ENCODE measurements at places on chromosomes 12 and 14. TPM values are rescaled to one million over a fixed set of nuclear protein-coding genes. Genes with fewer than 3 reads are reported as not detected.

GRCh38 chr14:50357753-50358395 lies 38.8 kb downstream of the CDKL1 start:
- no peaks in the 10 kb centered on the region for H3K4me1 ChIP-seq
- no peak for DNase-seq
- no peaks in the 10 kb centered on the region for H3K36me3 ChIP-seq
- H3K4me3 ChIP-seq, result no peak overlapping the region

DNA sequence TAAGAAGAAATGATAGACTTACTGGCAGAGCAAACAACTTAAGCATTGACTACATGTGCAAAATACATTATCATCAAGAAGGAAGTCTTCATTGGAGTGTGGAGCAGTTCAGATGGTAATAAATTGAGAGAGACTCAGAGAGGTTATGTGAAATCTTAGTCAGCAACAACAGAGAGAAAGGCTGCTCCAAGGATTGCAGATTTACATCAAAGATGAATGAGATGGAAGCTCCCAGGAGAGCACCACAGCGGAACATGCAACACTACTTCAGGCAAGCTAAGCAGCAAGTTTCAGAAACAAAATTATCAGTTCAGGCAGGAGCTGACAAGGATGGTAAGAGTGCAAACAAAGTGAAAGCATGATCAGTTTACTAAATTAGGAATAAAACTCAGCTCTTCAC lies 882.3 kb downstream of the LRFN5 start:
- no peaks in the 10 kb centered on the region for H3K36me3 ChIP-seq
- no peak overlapping the region for H3K27ac ChIP-seq
- H3K4me3 ChIP-seq, result no peak overlapping the region
- no peak for DNase-seq
- H3K4me1 ChIP-seq, result no peaks in the 10 kb centered on the region

DNA sequence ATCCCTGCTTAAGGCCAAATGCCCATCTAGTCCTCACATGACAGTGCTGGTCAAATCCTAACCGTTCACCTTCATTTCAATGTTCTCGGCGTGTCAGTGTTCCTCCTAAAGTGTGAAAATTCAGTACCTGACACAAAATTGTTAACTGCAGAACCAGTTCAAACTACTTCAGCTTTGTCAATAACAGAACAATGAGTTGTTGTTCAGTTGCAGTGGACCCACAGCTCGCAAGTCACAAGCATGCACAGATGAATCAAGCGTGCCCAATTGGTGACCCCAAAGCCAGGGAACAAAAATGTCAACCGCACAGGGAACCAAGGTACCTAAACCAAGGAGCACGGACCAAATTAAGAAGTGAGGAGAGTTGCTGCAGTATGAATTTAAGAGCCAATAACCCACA lies 23.2 kb downstream of the NRDE2 start:
- DNase-seq, result no peak
- no peak overlapping the region for H3K4me3 ChIP-seq
- no peaks in the 10 kb centered on the region for H3K4me1 ChIP-seq
- no peaks in the 10 kb centered on the region for H3K36me3 ChIP-seq
- H3K27me3 ChIP-seq, result no peaks in the 10 kb centered on the region

ZDHHC22 gene
- total RNA-seq, result 0.07 TPM

DNA sequence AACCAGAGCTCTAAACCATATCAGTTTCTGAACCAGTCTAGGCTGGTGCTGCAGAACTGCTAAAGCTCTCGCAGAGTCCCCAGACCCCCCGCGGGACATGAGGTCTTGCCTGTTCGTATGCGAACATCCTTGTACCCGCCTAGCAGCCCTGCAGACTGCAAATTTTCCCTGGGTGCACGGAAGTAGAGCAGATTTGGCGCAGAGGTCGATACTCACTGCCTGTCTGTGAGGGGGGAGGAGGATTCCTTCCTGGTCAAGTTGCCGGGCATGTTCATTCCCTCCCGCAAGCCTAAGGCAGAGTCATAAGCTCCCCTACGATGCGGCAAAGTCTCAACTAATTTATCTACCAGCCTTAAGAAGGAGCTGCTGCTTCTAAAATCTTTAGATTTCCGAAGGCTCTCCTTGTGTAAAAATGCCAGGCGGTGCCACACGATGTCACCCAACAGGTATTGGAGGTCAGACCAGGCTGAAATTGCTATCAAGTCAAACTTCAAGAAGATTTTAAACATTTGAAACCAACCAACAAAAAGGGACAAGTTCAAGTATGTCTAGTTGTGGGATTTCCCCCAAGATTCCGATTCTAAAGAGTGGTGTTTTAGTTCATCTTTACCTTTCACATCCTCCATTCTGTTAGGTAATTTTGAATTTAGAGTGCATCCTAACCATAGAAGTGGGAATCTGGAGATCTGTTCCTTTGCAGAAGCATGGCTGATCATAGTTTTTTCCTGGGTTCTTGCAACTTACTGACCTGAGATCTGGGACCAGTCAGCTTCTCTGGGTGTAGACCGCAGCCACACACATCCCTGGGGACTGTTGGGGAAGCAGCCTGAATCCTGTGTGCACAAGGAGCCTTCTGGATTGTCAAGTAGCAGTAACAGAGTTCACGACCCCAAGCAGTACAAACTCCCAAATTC lies 1.6 kb upstream of the PAX9 start:
- no peaks in the 10 kb centered on the region for H3K36me3 ChIP-seq
- peaks cover 95% of the 10 kb centered on the region for H3K27me3 ChIP-seq

CPM gene
- 40.3 TPM for total RNA-seq

DNA sequence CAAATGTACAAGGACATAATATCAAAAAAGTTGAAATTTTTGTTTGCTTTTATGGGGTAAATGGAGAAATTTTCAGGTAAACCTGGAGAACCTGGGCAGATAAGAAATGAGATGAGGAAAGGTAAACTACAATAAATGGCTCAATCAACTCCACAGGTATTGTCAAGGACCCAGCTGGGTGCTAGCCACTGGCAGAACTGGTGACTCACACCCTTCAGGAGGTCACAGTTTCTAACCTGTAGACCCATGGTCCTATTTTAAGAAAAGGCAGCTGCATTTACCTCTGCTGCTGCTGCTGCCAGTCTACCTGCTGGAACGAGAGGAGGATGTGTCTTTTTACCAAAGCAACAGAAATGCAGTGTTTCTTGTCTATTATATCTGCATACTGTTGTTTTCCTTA lies 226.6 kb downstream of the ALG10B start:
- H3K36me3 ChIP-seq, result no peaks in the 10 kb centered on the region
- H3K27me3 ChIP-seq, result no peaks in the 10 kb centered on the region
- no peak for DNase-seq
- no peak overlapping the region for H3K27ac ChIP-seq
- no peak overlapping the region for H3K4me3 ChIP-seq

DNA sequence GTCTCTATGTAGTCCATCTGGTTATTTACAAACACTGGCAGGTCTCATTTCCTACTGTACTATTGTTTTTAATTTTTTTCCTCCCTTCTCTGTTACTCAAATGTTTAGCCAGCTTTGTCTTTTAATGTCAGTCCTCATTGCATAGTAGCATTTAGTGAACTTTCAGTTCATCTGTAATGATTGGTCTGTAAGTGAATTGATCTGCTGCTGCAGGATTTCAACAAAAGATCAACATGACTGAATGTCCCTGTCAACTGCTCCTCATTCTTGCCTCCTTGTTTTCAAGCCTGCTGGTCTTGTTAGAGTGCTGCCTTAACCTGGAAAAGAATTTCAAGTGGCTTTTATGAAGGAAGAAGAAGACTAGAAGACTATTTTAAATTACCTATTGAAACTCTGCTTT lies 19.3 kb upstream of the AVPR1A start:
- no peaks in the 10 kb centered on the region for H3K4me1 ChIP-seq
- no peak for DNase-seq
- no peaks in the 10 kb centered on the region for H3K27me3 ChIP-seq

DNA sequence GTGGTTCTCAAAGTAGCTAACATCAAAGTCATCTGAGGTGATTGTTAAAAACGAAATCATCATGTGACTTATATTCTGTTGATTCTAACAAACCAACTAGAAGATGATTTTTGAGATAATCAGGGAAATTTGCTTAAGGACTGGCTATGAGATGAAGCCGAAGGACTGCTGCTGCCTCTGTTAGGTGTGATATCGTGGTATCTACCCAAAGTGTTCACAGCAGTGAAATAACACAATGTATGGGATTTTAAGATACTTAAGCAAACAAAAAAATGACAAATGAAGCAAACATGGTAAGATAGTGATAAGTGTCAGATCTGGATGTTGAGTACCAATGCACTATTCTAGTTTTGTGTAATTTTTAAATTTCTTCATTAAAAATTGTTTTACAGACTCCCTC lies 59.1 kb downstream of the GXYLT1 start:
- H3K36me3 ChIP-seq, result no peaks in the 10 kb centered on the region
- no peak overlapping the region for H3K27ac ChIP-seq
- H3K27me3 ChIP-seq, result no peaks in the 10 kb centered on the region
- DNase-seq, result no peak
- H3K4me3 ChIP-seq, result no peak overlapping the region

DNA sequence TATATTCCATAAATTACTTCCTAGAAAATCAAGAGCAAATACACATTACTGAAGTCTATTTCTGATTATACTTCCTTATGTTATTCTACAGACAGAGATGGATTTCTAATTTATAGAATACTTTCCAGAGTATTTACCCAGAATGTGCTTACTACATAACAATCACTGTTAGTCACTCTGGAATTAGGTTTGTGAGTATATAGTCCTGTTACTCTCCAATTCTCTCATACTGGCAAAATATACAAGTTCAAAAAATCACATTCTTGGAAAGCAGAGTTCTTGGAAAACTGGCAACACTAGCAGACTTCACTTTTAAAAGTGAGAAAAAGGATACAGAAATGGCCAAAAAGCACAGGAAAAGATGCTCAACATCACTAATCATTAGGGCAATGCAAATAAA lies 7.3 kb downstream of the PPP2R5E start:
- peaks cover 6% of the 10 kb centered on the region for H3K36me3 ChIP-seq
- H3K27me3 ChIP-seq, result no peaks in the 10 kb centered on the region
- H3K4me1 ChIP-seq, result no peaks in the 10 kb centered on the region
- no peak overlapping the region for H3K4me3 ChIP-seq
- DNase-seq, result no peak

DNA sequence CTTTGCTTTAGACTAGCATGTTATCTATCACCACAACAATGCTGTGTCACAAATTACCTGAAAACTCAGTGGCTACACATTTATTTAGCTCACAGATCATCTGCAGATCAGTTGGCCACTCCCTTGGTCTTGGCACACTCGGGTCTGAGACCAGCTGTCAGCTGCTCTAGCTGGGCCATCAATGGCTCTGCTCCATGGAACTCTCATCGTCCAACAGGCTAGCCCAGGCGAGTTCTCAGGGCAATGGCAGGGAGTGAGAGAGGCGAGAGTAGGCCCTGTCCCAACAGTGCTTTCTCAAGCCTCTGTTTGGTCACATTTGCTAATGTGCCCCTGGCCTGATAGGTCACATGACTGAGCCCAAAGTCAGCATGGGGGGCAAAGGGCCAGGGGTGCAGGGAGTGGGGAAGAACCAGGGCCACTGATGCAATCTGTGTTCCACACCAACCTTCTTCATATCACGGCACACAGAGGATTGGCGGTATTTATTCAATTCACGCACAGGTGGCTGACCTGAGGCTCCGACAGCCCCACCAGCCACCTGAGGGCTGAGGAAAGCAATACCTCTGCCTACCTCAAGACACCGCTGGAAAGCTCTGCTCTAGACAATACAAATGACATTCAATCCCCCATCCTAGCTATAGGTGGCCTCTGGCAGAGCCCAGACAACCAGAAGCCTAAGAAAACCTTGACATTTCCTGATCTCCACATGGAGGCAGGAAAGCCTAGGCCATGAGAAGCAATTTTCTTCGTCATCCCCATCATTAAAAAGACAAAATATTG lies 82.5 kb downstream of the NT5DC3 start:
- H3K27me3 ChIP-seq, result no peaks in the 10 kb centered on the region
- H3K4me3 ChIP-seq, result no peak overlapping the region
- no peaks in the 10 kb centered on the region for H3K4me1 ChIP-seq
- DNase-seq, result no peak
- no peak overlapping the region for H3K27ac ChIP-seq

DNA sequence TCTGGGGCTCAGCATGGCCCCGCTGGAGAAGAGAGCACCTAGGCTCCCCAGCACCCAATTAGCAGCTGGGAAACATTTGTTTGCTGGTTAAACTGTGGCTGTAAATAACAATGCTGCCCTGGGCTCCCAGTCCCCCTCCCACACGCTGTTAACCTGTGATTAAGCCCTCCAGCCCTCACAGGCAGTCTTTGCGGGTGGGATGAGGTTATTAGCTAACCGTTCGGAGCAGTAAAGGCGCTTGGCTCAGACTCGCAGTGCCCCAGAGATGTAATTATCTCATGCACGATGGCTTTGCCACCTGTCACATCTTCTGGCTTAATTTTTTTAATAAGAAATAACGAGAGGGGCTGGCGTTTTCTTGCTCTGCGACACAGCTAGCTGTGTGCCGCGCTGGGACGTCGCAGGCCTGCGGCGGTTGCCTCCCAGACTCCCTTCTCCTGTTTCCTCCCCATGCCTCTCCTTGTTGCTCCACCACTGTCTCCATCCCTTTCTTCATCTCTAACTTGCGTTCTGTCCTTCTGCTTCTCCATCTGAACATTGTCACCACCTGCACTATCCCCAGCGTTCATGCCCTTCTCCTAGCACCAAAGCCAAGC lies 239.2 kb upstream of the FKBP4 start:
- H3K4me1 ChIP-seq, result no peaks in the 10 kb centered on the region
- H3K27me3 ChIP-seq, result no peaks in the 10 kb centered on the region
- no peak overlapping the region for H3K27ac ChIP-seq
- DNase-seq, result no peak

- H3K27me3 ChIP-seq, result no peaks in the 10 kb centered on the region
- H3K36me3 ChIP-seq, result no peaks in the 10 kb centered on the region
- no peak overlapping the region for H3K4me3 ChIP-seq
- no peaks in the 10 kb centered on the region for H3K4me1 ChIP-seq
- no peak for DNase-seq
- no peak overlapping the region for H3K27ac ChIP-seq
These were observed 576.1 kb downstream of the ALG10 start for GRCh38 chr12:34598352-34598827.

GRCh38 chr12:10121278-10121677 lies 8.7 kb downstream of the CLEC7A start:
- H3K27me3 ChIP-seq, result no peaks in the 10 kb centered on the region
- no peak for DNase-seq
- no peaks in the 10 kb centered on the region for H3K4me1 ChIP-seq
- H3K27ac ChIP-seq, result no peak overlapping the region
- no peaks in the 10 kb centered on the region for H3K36me3 ChIP-seq
- H3K4me3 ChIP-seq, result no peak overlapping the region

- H3K27ac ChIP-seq, result peak overlapping the region; percentile 75
- peak overlapping the region; percentile 9 for H3K4me3 ChIP-seq
- H3K36me3 ChIP-seq, result no peaks in the 10 kb centered on the region
- DNase-seq, result peak; percentile 70
- no peaks in the 10 kb centered on the region for H3K27me3 ChIP-seq
These were observed 14.0 kb upstream of the TBPL2 start for GRCh38 chr14:55454264-55455002.

DNA sequence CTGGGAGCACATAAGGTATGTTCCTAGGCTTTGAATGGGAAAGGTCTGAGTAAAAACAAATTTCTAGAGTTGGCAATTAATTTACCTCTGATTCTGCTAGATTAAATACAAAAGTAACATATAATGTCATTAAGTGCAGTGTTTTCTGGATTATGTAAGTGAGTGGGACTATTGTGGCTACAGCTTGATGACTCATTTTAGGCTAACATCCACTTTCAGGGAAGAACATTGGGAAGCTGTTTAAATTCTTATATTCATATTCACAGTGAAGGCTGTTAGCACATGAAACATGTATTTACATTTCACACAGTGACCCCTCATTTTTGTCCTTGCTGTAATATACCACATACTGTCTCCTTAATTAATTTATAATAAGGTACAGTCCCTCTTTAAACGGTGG lies 13.2 kb upstream of the BMAL2 start:
- no peaks in the 10 kb centered on the region for H3K27me3 ChIP-seq
- no peak overlapping the region for H3K4me3 ChIP-seq
- no peaks in the 10 kb centered on the region for H3K4me1 ChIP-seq
- H3K27ac ChIP-seq, result no peak overlapping the region
- DNase-seq, result no peak
- H3K36me3 ChIP-seq, result peaks cover 4% of the 10 kb centered on the region

INHBC gene
- total RNA-seq, result not detected
